Fibroblast of the aortic adventitia (primary cell): ENCODE measurements at places on chromosomes 6 and 20.

DNA sequence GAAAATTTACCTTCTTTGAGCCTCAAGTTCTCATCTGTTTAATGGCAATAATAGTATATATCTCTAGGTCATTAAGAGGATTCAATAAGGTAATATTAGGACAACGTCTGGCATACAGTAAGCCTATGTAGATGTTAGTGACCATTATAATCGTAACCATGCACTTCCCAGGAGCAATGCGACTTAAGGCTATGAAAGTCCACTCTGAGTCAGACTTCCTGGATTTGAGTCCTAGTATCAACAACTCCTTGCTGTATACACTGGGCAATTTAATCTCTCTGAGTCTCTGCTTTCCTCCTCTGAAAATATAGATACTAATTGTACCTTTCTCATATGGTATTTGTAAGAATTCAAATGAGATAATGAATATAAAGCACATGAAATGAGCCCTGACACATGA is 168.1 kb upstream of the HDDC2 start:
- peak; percentile 10 for DNase-seq

GRCh38 chr6:25042036-25042521 is 106.3 kb upstream of the RIPOR2 start:
- DNase-seq, result no peak

GRCh38 chr6:84027340-84028181 is 6.0 kb upstream of the MRAP2 start:
- DNase-seq, result peak; percentile 83

- DNase-seq, result no peak
These were observed 472.5 kb upstream of the BTBD3 start for GRCh38 chr20:11445161-11445560.

- DNase-seq, result no peak
These were observed 20.8 kb upstream of the EMILIN3 start for GRCh38 chr20:41387444-41387851.

DNA sequence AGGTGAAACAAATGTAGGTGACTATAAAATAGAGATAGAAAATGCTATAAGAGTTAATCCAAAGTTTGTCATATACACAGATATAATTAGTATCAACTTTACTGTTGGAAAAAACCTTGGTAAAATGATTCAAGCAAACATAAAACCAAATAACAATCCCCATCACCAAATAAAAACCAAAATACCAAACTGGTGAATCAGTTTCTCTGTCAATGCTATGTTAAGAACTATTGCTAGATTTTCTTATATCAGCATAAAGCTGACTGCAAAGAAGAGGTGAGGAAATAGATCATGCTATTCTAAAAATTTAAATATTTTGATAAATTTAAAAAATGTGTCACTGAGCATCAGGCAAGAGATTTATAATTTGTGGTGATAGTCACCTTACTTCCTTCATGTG is 658.4 kb downstream of the PHF3 start:
- DNase-seq, result no peak

DNA sequence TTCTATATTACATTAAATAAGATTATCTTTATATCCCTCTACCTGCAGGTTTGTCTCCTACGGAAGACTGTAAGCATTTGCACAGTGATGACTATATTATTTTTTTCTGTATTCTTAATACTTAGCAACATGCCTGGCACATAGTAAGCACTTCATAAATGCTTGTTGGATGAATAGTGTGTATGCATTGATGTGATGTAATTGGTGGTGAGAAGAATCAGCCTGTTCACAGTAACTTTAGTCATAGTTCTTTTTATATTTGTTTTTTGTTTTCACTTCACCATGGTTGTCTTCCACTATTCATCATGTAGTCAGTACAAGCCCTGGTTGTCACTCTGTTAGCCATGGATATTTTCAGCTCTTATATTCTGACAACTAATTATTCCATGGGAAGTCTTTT is 184.0 kb upstream of the FLRT3 start:
- DNase-seq, result no peak

DNA sequence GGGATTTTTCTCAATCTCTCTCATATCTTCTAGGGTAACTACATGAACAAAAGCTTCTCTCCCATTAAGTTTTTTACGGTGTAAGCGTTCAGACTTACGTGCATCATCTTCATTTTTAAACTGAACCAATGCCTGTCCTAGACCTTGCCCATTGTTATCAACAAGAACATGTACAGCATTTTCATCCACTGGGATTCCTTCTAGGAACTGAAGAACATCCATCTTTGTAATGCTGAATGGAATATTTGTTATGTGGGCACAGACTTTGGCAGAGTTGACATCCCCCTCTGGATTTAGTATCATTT is 11.3 kb downstream of the CPNE1 start:
- DNase-seq, result no peak

DNA sequence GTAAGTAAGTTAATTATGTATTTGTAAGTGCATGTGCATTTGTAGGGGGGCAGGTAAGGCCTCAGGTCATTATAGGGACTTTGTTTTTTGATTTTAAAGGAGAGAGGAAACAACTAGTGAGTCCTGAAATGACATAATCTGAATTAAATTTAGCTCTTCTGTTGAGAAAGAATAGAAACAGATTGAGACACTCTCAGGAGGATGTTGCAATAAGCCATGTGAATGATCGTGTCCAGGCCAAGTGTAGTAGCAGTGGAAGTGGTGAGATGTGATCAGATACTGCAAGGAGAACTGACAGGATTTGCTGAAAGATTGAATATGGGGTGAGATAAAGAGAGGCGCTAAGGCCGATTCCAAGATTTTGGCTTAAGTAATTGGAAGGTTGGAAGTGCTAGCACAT is 2.6 kb upstream of the CENPW start:
- peak; percentile 92 for DNase-seq

GRCh38 chr6:156599978-156600590 is 177.1 kb upstream of the ARID1B start:
- DNase-seq, result no peak

DNA sequence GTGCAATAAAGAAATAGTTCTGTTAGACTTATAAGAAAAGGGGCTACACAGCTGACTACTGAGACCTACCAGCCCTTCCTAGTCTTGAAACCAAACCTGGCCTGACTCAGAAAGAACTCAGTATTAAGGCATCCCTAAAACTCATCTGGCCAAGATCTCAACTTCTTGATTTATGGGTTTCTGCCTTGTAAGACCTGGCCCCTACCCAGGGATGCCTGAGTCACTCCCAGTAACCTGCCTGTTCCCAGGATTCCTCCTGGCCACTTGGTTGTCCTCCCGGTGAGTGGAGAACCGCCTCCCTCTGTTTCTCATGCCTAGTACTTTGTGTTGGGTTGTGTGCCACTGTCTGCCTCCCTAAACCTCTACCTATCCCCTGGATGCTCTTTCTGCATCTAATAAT is 189.4 kb upstream of the PREP start:
- peak; percentile 93 for DNase-seq

DNA sequence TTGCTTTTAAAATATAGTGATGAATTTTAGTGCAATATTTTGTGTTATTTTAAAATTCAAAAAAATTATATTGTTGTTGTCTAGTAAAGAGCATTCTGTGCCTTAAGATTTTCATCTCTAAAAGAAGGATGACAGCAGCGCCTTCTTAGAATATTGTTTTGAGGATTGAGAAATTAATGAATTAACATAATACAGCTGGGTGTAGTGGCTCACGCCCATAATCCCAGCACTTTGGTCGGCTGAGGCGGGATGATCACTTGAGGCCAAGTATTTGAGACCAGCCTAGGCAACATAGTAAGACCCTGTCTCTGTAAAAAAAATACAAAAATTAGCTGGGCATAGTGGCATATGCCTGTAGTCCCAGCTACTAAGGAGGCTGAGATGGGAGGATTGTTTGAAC is 6.8 kb downstream of the TIAM2 start:
- DNase-seq, result no peak

DNA sequence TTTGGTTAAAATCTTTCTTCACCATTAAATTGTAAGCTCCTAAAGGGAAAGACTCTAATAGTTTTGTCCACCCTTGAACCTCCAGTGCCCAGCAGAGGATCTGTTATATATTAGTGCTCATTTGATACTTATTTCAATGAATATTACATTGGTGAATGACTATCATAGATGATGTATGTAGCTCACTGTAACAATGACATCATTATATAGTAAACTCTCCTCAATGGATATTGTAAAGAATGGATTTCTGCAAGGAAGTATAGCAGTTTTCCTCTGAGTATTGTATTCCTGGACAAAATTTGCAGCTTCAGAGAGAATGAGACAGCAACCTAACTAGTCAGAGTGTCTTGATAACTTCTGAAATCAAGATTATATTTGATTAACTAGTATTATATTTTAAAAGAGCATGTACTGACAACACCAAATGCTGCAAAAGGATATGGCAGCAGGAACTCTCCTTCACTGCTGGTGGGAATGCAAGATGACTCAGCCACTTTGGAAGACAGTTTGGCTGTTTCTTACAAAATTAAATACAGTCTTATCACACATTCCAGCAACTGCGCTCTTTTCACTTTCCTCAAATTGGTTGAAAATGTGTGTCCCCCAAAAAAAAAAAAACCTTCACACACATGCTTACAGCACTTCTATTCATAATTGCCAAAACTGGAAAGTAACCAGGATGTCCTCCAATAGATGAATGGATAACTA is 189.8 kb upstream of the OPRM1 start:
- no peak for DNase-seq

GRCh38 chr20:61480158-61480825 is 228.2 kb downstream of the CDH4 start:
- DNase-seq, result no peak

GRCh38 chr20:54995011-54995410 is 519.6 kb downstream of the DOK5 start:
- DNase-seq, result no peak

DNA sequence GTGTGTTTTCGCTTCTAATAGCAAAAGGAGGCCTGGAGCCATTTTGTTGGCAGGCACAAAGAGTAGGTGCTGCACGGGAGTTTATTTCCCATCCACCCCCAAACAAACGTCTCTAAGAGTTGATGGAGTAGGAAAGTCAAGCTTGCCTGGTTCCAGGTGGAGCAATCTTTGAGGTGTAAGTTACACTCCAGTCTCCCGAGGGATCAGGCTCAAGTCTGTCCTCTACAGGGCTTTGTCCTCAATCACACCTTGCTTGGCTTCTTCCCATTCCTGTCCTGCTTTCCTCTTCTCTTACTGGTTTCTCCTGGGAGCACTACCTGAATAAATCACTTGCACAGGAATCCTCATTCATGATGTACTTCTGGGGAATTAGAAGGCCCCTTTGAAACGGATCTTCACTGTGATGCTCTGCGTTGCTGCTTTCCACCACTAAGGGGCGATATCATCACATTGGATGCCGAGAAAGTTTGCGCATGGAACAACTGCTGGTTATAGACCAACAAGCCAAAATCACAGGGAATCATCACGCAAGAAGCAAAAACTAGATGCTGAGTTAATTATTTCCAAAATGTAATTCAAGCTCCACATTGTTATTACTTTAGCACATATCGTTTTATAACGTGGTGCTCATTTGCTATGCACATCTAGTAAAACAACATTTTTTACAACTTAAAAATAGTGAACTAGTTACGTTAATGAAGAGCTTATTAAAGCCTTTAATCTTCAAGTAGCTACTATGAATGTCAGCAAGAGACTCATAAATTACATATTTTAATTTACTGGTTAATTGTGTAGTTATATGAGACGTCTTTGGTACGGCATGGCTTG is 156.8 kb downstream of the DNAH8 start:
- DNase-seq, result peak; percentile 58

GRCh38 chr20:2301164-2301622 is 5.4 kb downstream of the TGM3 start:
- no peak for DNase-seq

GRCh38 chr6:53469163-53469562 is 75.7 kb downstream of the GCLC start:
- DNase-seq, result no peak

DNA sequence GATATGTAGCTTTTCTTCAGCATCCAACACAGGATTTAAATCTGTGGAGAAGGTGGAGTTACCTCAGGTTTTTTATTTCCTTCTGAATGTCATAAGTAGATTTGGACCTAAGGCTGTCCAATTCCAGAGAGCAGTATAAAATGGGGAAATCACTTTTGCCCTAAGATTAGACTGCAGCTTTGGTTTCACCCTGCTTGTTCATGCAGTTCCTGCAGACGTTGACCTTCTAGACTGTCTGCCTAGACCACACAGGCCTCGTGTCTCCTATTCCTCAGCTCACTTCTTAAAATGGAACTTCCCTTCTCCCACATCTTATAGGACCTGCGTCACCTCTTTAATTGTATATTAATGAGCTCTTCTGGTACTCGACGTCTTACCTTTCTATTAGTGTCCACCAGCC is 26.0 kb upstream of the C6orf62 start:
- no peak for DNase-seq

DNA sequence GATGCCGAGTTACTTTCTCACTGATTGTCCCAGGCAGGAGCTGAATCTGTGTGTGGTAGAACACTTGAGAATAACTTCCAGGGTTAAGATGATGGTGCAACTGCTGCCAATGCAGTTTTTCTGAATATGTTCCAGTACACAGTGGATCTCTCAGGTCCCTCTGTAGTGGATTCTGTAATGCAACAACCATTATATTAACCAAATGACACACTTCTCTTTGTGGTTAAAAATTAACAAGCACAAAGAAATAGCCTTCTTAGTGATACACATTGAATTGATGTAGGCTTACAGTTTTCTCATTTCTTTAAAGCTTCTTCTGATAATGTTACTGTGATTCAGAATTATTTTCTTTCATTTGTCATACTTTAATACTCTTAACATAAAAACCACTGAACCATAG is 383.8 kb downstream of the ADGRB3 start:
- DNase-seq, result no peak

DNA sequence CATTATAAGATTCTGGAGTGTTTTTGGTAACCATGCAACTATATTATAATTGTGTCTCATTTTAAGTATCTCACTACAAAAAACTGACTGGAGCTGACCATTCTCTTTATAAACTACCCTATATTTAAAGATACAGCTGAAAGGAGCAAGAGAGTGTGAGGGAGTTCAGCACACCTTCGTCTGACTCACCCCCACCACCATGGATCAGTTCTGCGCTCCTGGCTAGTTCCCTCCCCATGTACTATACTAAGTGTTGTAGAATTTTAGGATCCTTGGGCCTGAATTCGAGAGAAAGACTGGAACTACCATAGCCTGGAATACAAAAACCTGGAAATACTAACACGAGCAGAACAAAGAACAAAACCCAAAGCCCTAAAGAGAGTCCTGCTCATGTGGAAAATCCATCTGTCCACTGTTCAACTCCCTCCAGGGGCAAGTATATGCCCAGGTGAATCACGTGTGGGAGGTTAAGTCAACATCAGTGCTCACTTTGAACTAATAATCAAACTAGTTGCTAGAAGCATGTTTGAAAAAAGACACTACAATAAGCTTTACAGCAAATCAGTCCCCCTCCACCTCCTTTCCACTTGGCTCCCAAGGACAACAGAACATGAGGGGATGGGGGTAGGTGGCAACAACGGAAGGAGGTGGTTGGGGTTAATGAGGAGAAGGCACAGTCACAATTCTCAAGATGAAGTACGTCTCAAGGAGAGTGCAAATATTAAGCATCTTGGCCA is 46.8 kb downstream of the ELOVL5 start:
- DNase-seq, result no peak
